IMR-90 (cell line): ENCODE measurements at places on chromosomes 11 and 22.

- DNase-seq = peak; percentile 16
These were observed 70.6 kb upstream of the EP300 start for GRCh38 chr22:41021613-41022454.

- peak; percentile 94 for DNase-seq
These were observed at the start of gene PRDX5 for GRCh38 chr11:64317961-64318765. Gene PRDX5, plus strand, starts transcription at chr11:64318121. Its CDS starts 95 bp downstream, at chr11:64318216.

DNA sequence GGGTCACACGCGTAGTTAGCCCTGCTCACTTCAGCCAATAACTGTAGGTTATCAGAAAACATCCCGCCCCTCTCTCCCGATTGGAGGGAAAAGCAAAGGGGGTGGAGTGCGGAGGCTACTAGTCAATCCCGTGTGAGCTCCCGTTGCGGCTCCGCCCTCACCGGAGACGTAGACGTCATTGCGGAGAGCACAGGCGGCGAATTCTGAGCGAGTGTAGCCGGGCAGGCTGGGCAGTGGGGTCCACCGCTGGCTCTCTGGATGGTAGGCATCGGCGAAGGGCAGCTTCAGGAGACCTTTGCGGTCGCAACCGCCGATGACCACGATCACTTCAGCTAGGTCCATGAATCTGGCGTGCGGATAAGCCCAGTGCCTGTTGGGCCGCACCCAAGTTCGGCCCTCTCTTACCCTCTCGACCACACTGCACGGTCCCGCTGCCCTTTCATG lies 4.7 kb downstream of the KLHL35 start:
- DNase-seq = peak; percentile 76

- DNase-seq = peak; percentile 59
These were observed 129.0 kb upstream of the TEAD1 start for GRCh38 chr11:12544986-12545775.

DNA sequence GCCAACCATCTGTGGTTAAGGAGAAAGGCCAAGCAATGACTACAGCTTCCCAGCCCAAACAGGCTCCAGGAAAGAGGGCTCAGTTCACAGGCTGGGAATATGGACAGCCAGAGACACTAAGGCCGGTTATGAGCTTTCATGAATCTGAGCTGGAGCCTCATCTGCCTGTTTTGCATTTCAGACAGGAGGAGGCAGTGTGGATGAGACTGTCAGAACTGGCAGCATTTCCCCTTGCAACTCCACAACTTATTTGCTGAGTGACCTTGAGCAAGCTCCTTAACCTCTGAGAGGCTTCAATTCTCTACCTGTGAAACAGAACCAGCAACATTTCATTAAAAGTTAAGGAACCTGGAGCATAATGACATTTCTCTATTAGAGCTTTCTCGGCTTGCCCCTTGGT lies 264.0 kb downstream of the ETS1 start:
- DNase-seq = peak; percentile 48
